Activated T-helper 9 cell treated with anti-CD3 and anti-CD28 coated beads, Interleukin-2, amount 50 U/mL, for 16 hours (primary cell): ENCODE measurements at places on chromosomes 1 and 21.

GRCh38 chr1:166813508-166814223 lies 25.6 kb upstream of the POGK start:
- no peak for DNase-seq

GRCh38 chr1:40381268-40382107 lies 8.0 kb downstream of the SMAP2 start:
- DNase-seq: no peak

- DNase-seq: no peak
Observed at GRCh38 chr1:113391649-113392271, 1.4 kb downstream of the MAGI3 start.

DNA sequence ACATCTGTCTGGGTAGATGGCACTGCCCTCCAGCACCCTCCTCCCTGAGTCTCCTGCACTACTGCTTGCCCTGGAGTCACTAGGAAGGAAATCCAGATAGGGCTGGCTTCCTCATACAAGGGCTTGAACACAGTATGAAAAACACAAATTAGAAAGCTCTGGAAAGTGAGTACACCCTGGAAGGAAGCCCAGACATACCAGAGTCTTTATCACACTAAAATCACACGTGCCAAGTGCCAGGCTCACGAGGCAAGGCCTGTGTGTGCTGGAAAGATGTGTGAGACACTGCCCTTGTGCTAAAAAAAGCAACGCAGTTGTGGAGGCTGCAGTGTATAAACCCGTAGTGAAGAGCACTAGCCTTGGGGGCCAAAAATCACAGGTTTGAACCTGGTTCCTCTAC lies 28.3 kb upstream of the S100A7 start:
- DNase-seq: no peak

- no peak for DNase-seq
Observed at GRCh38 chr1:193568512-193568911, 382.1 kb upstream of the B3GALT2 start.

DNA sequence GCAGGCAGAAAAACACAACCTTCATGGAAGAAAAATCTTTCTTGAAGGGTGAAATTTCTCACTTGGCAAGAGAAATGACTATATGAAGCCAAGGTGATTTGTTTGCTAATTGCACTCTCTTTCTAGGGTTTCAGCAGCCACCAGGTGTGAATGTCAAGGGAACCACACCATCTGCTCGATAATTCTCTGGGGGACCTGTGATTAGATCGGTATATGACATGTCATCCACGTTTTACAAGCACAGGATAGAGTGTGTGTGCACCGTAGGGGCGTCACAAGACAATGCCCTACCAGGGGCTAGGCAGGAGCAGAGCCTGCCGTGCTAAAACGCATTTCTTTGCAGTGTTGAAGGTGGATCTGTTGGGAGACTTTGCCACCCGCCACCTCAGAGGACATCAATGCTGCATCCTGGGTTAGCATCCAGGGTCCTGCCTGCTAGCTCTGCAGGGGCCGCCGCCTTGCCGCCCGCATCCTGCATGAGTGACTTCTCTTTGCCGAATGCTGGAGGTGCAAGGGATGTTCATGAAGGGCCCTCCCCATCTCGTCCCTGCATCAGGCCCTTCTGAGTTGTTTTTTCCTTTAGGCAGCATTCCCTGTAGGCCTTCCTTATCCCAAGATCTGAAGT lies 37.8 kb upstream of the CCSAP start:
- no peak for DNase-seq

GRCh38 chr1:176206006-176206960 lies 803 bp downstream of the COP1 start:
- no peak for DNase-seq

DNA sequence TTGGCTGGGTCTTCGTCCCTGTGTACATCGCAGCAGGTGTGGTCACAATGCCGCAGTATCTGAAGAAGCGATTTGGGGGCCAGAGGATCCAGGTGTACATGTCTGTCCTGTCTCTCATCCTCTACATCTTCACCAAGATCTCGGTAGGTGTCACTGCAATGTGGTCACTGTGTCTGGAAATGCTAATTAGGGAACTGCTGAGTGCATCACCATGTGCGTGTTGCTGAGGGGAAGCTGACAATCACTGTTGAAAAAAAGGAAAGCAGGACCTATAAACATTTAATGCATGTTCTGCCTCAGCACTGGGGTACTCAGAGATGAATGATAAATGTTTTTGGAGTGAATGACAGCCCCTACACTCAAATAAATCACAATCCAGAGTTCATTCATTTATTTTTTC lies 6.8 kb downstream of the SLC5A9 start:
- no peak for DNase-seq

DNA sequence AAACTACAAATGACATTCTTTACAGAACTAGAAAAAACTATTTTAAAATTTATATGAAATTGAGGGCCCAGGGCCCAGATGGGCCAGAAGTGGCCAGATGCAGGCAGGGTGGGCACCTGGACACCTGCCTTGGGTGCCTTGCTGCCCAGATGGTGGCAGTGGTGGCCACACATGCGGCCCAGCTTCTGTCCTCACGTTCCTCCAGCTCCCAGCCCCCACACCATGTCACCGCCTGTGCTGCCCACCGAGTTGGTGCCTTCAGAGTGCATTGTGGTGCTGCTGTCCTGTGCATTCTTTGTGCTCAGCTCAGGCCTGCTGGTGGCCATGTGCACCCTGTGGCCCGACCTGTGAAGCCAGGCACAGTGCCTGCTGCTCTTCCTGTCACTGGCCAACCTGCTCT lies 216.8 kb upstream of the CXADR start:
- DNase-seq: no peak

DNA sequence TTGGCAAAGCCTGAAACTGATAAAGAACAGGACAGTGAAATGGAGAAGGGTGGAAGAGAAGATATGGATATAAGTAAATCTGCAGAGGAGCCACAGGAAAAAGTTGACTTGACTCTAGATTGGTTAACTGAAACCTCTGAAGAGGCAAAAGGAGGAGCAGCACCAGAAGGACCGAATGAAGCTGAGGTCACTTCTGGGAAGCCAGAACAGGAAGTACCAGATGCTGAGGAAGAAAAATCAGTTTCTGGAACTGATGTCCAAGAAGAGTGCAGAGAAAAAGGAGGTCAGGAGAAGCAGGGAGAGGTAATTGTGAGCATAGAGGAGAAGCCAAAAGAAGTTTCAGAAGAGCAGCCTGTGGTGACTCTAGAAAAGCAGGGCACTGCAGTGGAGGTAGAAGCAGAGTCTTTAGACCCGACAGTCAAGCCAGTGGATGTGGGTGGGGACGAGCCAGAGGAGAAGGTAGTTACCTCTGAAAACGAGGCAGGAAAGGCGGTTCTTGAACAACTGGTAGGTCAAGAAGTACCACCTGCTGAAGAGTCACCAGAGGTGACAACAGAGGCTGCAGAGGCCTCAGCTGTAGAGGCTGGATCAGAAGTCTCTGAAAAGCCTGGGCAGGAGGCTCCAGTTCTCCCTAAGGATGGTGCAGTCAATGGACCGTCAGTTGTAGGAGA lies 16.3 kb downstream of the CCDC17 start:
- DNase-seq: no peak

- DNase-seq: no peak
Observed at GRCh38 chr1:148372731-148373130, 110.4 kb downstream of the PPIAL4G start.

DNA sequence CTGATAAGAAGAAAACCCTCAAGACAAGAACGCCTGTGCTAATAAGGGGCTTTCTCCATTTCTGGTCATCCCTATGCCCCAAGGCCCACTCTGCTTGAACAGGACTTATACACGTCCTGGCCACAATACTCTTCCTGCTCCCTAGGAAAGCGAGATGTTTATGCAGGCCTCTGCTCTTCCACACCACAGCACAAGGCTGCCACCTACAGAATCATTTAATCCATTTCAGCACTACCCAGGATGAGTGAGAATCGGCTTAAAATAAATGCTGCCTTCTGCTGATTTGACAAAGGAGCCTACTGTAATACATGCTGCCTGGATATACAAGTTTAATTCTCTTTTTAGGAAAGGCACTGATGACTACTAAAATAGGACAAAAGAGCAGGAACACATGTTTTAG lies 29.4 kb downstream of the FRRS1 start:
- DNase-seq: no peak

DNA sequence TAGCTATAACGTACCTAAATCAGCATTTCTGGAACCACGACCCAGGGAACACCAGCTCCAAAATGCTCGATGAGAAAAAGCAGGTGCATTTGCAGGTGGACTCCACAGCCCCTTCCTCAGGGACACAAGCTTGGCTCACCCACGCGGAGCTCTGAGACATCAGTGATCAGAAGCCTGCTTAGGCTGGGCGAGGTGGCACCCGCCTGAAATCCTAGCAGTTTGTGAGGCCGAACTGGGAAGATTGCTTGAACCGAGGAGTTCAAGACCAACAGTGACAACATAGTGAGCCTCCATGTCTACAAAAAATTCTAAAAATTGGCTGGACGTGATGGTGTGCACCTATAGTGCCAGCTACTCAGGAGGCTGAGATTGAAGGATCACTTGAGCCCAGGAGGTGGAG lies 2.5 kb upstream of the TSPEAR start:
- DNase-seq: no peak

DNA sequence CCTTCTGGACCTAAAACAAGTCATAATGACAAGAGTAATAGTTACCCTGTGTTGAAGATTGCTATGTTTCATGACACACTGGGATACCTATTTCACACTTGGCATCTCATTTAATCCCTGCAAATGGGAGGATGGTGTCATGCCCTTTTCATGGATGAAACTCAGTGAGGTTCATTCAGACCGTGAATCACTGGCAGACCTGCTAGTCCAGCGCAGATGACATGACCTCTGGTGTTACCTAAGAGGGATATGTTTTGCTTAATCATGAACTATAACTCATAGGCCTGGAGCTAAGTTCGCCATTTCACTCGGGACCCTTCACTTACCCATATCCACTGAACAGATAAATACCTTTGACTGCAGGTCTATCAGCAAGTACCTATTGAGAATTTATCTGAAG lies 286.6 kb upstream of the FMN2 start:
- DNase-seq: no peak

DNA sequence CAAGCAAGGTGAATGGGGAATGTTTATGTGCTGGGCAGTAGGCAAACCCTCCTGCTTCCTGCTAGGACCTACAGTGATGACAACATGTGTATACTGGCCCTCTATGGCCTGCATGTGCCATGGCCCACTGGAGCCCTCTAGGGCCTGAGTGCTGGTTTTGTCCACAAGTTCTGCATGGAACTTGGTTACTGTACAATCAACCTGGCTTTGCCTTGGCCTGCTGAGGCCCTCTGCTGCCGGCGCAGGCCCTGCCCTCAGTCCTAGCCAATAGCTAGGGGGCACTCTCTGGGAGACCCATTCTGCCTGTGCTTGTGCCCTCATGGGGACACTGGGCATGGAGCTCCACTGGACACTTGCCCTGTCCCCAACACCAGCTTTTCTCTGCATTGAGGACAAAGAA lies 138.6 kb upstream of the NGF start:
- DNase-seq: no peak
